Stomach (tissue), 19 donors: ENCODE measurements at places on chromosomes 6 and 20. TPM values are rescaled to one million over a fixed set of nuclear protein-coding genes. Genes with fewer than 3 reads are reported as not detected.
A peak's percentile ranks its signal among the peaks of the same experiment; 100 is the strongest.

GRCh38 chr20:63889241-63890200, 5.4 kb upstream of the DNAJC5 start:
- no peak for DNase-seq

DNA sequence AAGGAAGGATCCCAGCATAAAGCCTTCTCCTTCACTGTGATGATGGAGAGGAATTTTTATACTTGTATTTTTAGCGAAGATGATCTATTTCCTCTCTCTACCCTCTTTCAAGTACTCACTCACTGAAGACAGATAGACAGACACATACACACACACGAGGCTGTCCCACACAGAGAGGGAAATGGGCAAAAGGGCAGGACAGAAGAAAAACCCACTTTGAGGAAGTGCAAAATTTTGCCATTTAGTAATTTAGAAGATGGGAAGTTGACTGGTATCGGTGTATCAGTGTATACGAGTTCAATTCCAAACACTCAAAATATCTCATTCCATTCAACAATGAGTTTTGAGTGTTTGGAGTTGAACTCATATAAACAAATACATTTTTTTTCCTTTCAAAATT, 30.9 kb downstream of the HEBP2 start:
- no peak for DNase-seq

The COL12A1 gene
- polyA plus RNA-seq, result 3.4 TPM

The FLRT3 gene
- polyA plus RNA-seq, result 2.8 TPM

DNA sequence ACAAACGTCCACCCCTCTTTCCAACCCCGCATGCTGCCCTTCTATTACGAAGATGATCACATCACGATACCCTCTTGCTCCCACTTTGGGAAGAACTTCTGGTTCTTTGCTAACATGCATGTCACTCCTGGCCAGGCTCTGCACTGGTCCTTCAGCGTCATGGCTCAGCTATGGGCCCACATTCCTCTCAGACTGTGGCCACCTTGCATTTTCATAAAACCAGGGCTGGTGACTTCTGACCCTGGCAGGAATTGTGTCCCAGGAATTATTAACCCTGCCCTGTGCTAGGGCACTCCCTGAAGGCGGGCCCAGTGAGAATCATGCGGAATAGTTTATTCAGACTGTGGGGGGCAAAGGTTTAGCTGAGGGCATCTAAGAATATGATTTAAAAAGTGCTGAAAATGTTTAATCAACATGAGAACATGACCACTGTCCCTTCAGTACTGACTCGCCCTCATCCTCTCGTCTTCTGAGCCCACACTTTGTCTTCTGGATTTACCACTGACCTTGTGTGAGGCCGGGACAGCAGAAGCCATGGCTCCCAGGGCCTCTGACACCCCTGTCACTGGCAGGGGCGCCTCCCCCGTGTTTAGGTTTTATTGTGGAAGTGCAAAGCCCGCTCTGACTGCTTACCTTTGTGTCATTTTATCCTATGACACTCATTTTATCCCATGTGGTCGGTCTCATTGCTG, 38.1 kb upstream of the THBS2 start:
- DNase-seq, result no peak

DNA sequence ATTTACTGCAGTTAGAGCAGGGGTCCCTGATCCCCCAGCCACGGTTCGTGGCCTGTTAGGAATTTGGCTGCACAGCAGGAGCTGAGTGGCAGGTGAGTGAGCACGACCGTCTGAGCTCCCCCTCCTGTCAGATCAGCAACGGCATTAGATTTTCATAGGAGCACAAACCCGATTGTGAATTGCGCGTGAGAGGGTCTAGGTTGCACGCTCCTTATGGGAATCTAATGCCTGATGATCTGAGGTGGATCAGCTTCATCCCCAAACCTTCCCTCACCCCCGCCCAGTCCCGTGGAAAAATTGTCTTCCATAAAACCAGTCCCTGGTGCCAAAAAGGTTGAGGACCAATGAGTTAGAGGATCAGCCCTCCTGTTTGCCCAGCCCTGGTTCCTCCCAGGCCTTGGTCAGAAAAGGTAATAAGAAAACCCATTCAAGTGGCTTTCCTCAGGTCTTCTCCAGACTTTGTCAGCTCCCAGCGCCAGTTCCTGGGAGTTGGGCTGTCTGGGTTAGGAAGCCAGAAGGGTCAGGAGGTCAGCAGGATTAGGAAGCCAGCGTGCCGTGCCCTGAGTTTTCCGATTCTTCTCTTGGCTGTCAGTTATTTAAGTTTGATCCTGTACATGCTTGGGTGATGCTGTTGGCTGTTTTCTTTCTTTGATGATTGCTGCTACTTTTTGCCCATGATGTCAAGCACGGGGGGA, 139.9 kb upstream of the PMEPA1 start:
- DNase-seq, result no peak

The TULP1 gene
- polyA plus RNA-seq, result 0.05 TPM

DNA sequence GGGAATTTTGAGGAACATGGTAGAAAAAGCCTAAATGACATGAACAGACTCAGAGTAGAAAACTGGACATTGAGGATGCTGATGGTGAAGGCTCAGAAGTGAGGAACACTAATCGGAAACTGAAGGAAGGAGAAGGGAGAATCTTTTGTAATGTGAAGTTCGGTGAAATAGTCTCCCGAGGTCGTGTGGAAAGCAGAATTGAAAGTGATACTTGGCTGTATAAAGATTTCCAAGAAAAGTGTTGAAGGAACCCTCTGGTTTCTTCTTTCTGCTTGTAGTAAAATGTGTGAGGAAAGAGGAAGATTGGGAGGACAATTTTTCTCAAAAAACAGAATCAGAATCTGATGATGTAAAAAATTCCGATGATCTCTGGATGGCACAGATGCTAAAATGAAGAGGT, 115.4 kb downstream of the LAMP5 start:
- DNase-seq, result no peak

DNA sequence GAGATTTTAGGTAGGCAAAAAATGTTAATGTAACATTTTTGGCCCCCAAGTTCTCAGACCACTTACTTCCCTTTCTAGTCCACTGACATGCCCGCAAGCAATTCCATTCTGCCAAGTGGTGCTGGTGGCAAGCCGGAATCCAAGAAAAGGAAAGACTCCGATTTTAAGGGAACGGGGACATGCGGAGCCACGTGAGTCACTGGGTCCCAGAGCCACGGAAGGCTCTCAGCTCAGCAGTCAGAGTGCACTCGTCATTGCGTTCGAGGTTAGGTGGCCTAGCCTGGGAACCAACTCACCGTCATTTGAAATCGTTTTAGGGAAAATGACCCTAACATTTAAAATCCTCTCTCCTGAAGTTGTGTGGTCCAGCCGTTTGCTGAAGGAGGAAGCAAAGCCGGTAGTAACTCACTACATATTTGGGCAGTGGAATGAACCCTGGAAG, 711 bp upstream of the SIRT5 start:
- DNase-seq, result peak; percentile 35

The DEFB124 gene
- not detected for polyA plus RNA-seq

DNA sequence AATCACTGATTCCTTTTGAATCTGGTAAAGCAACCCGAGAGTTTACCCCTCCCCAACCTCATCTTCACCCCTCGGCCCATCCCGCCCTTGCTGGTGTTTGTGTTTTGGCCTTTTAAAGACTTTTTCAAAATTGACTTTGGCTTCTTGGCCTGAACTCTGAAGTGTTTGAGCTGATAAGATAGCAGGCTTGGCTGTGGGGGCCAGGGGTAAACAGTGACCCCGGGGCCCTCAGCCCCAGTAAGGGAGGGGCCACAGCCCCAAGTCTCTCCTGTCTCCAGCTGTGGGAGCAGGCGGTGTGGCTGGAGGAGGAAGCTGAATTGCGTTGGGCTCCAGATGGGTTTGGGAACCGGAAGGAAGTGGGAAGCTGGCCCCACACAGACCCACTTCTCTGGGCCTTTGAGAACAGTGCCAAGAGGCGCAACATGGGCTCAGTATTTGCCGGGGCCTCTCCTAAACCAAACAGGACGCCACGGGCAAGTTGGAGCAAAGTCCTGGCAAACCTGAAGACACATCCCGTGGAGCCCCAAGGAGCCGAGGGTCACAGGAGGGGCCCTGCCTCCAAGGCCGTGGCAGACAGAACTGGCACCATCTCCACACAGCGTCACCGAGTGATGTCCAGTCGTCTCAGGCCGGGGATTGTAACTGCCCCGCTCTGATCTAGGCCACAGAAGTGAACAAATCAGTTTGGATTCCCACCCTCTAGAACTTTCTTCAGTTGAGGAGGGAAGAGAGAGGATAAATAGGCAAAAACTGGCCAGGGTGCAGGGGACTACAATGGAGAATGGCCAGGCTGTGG, 54.3 kb upstream of the PTPN1 start:
- peak; percentile 64 for DNase-seq

GRCh38 chr6:52745764-52746201, 17.5 kb downstream of the GSTA2 start:
- DNase-seq, result no peak

GRCh38 chr20:21681234-21681921, 24.1 kb upstream of the PAX1 start:
- peak; percentile 11 for DNase-seq

DNA sequence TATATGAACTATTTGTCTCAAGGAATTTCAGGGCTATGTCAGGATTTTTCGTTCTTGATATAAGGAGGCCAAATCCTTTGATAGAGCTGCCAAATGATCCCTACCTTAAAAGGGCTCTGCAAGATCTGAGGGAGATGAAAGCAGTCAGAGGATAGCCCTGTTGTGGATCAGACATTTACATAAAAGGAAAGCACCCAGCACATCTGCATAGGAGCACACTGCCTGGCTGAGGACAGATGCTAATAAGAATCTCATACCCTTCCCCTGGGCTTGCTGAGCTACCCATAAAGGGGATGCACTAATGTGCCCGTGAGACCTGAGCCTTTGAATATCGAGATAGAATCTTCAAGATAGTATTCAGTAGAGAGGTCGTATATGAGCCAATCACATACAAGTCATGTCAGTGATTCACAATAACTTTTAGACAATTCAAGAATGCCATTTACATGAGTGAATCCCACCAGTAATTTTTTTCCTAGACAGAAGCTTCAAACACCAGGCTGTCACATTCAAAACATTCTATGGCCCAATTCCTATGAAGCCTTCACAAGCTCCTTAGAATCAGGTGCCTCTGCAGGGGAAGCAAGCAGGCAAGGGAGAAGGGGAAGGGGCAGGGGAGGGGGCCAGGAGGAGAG, 71.1 kb downstream of the STMND1 start:
- no peak for DNase-seq

DNA sequence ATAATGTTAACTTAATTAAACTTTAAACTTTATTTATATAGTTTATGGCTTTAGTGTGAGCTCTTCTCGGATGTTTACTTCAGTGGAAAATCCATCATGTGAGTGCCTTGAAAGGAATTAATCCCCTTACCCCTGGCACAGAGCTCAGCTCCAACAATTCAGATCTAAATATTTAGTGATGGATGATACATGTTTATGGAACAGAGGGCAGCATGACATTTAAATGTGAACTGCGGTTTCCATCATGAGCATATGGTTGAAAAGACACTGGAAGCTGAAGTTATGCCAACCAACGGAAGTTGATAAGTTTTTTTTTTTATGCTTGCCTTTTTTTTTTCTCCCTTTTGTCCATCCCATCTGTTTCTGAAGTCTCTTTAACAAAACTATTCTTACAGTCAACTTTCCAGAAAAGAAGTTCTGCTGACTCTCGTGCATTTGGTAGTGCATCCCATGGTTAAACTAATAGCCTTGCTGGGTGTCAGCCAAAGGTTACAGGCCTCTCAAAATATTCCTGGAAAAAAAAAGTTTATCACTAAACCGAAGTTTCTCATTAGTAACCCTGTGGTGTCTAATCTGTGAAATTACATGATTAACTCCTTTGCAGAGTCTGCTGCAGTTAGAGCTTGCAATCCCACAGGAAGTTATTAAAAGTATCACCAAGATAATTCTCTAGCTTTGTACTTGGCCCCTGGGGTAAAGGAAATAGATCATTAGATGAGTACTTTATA, 243.9 kb upstream of the TCF21 start:
- no peak for DNase-seq

The C6orf141 gene
- 9.2 TPM for polyA plus RNA-seq

DNA sequence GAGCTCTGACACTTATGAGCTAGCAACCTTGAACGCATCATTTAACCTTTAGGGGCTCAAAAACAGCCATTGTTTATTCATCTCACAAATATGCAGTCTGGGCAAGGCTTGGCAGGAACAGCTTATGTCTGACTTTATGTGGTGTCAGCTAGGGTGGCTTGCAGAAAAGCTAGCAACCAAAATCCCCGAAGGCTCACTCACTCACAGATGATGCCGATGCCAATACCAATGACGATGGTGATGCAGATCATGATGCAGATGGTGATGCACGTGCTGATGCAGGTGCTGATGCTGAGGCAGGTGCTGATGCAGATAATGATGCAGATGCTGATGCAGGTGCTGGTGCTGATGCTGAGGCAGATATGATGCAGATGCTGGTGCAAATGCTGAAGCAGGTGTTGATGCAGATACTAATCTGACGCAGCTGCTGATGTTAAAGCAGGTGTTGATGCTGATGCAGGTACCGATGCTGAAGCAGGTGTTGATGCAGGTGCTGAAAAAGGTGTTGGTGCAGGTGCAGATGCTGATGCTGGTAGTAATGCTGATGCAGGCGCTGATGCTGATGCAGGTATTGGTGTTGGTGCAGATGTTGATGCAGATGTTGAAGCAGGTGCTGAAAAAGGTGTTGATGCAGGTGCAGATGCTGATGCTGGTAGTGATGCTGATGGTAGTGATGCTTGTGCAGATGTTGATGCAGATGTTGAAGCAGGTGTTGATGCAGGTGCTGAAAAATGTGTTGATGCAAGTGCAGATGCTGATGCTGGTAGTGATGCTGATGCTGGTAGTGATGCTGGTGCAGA, 195.6 kb downstream of the NFATC2 start:
- DNase-seq, result no peak

The TAB2 gene
- 24.0 TPM for polyA plus RNA-seq

DNA sequence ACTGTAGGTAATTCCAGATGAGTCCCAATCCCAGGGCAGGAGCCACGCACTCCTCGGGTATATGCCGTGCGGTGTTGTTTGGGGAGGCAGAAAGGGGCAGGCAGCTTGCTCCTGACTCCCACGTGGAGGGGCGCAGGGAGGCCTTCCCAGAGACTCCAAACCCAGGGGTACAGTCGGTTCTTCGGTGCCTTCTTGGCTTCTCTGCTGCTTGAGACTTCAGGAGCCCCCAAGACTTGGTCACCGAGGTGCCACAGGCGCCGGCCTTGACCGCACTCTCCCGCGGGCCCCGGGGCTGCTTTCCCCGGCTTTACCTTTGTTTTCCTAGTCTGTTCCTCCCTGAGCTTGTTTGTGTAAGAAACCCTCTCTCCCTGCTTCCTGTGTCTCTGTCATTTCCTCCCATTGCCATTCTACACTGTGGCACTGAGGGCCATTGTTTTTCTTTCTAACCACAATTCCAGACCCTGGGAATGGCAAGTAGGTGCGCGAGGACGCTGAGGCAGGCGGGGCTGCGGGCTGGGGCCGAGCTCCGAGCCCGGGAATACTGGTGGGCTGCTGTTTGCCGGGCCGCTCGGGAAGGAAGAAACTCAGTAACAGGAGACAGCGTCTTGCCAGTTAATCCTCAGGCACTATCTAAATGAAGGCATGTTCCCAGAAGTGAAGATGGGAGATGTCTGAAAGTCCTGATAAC, 215.6 kb upstream of the HEY2 start:
- no peak for DNase-seq

DNA sequence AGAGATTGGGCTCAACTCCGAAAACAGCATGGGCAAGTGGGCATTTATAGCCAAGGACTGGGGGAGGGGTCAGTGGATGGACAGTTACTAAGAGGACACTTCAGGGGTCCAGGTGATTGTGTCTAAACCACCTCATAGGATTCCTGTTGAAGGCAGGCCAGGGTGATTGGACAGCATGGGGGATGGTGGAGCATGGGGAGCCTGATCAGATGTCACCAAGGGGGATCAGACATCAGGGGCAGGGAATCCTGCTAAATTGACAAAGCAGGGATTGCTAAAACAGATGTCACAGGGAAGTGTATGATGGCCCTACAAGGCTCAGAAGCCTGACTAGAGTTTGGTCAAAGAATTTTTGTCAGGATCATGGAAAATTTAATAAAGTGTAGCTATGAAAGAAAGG, 2.4 kb upstream of the PYGB start:
- no peak for DNase-seq

The TMEM170B gene
- polyA plus RNA-seq, result 1.1 TPM
